ENCODE measurements at places on chromosomes 7 and 10. TPM values are rescaled to one million over a fixed set of nuclear protein-coding genes. Genes with fewer than 3 reads are reported as not detected.

Gene CDK1
- polyA plus RNA-seq = 32.5 TPM

Gene FRMPD2
- 0.19 TPM for polyA plus RNA-seq

Gene TYW1B
- polyA plus RNA-seq = 6.5 TPM

Gene MOGAT3
- not detected for polyA plus RNA-seq

Gene MINPP1
- 21.9 TPM for polyA plus RNA-seq

Gene ZNF804B
- not detected for polyA plus RNA-seq
